ENCODE measurements at places on chromosomes 11 and 22. TPM values are rescaled to one million over a fixed set of nuclear protein-coding genes. Genes with fewer than 3 reads are reported as not detected.

NCR3LG1 gene
- 1.0 TPM for total RNA-seq

SLC22A12 gene
- not detected for total RNA-seq

HBG1 gene
- total RNA-seq, result 7.5 TPM

OMP gene
- total RNA-seq, result 1.0 TPM

TMEM132A gene
- 29.7 TPM for total RNA-seq

PARVA gene
- total RNA-seq, result 26.3 TPM

ROM1 gene
- 0.72 TPM for total RNA-seq

NPAS4 gene
- total RNA-seq, result 1.4 TPM

PDE2A gene
- total RNA-seq, result 28.1 TPM

MS4A4A gene
- 2.9 TPM for total RNA-seq

IGSF9B gene
- total RNA-seq, result 11.1 TPM

VPS26B gene
- total RNA-seq, result 35.3 TPM

KIRREL3 gene
- 0.92 TPM for total RNA-seq

LRRN4CL gene
- 33.8 TPM for total RNA-seq

PDGFB gene
- total RNA-seq, result 26.0 TPM

KCNQ1 gene
- 2.6 TPM for total RNA-seq

NXPE1 gene
- total RNA-seq, result not detected

MMP11 gene
- 10.8 TPM for total RNA-seq

FOLH1 gene
- total RNA-seq, result 6.1 TPM

OR4C45 gene
- not detected for total RNA-seq

GPR83 gene
- 0.10 TPM for total RNA-seq
